Uterus (tissue), 4 donors: ENCODE measurements at places on chromosomes 13 and 19. TPM values are rescaled to one million over a fixed set of nuclear protein-coding genes. Genes with fewer than 3 reads are reported as not detected.

EIF3K gene
- 441 TPM for total RNA-seq

RASGRP4 gene
- total RNA-seq = 1.5 TPM

TRAPPC5 gene
- 156 TPM for total RNA-seq

PRR19 gene
- total RNA-seq = 0.14 TPM

SERPINE3 gene
- total RNA-seq = 0.14 TPM

CYP2A7 gene
- not detected for total RNA-seq

DACT3 gene
- 0.29 TPM for total RNA-seq

APOC1 gene
- not detected for total RNA-seq

MYH14 gene
- 1.5 TPM for total RNA-seq

DNA sequence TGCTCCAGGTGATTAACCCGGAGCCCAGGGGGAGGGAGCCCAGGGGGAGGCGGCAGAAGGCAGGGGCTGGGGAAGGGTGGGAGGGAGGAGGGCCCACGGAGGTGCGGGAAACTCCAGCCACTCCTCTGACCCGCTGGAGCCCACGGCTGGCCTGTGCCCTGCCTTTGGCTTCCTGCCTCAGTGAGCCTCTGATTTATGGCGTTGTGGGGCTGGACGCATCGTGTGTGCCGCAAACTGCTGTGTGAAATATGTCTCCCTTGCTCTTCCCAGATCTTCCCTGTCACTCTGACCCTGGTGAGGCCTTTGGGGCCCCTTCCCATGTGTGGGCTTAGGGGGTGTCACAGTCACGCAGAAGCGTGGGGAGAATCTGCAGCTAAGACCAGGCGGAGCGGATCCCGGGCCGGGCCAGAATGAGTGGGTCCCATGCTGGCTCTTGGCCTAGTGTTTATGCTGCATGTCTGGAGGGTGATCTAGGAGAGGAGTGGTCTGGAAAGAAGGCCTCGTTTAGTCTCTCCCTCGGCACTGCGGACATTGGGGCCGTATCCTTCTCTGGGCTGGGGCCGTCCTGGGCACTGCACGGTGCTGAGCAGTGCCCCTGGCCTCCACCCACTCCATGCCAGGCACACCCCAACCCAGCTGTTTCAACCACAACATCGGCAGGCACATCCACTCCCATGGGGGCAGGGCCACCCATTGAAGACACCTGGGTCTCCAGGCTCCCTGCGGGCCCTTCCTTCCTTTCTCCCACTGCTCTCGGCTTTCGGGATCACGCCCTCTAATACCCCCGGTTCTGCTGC is 123.0 kb downstream of the KDM4B start:
- H3K27me3 ChIP-seq = no peaks in the 10 kb centered on the region
- peak overlapping the region; percentile 60 for H3K27ac ChIP-seq
- peaks cover 14% of the 10 kb centered on the region for H3K4me1 ChIP-seq
- H3K4me3 ChIP-seq = no peak overlapping the region

- no peak overlapping the region for H3K27ac ChIP-seq
- H3K4me3 ChIP-seq = no peak overlapping the region
- no peaks in the 10 kb centered on the region for H3K27me3 ChIP-seq
- H3K36me3 ChIP-seq = no peaks in the 10 kb centered on the region
Measured at GRCh38 chr19:32649751-32650150, 25.2 kb downstream of the ANKRD27 start.

DNA sequence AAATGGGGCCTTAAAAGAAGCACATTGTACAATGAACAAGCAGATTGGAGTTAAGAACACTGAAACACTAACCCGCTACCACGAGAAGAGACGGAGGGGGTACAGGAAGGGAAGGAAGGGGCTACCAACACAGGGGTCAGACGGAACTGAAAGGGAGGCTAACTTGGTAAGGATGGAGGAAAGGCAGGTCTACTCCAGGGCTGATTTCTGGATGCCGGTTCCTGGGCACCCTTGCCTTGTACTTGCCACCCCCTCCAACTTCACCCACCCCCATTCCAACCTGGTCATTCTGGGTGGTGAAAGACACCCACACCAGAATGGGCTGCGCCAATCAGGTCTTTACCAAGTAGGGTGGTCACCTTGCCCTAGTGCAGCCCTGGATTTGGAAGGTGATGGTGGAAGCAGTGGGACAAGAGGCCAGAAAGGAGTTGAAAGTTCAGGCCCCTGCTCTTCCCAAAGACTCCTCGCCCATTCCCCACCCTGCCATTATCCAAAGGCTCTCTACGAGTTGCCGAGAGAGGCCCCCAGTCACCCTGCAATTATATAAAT is 10.3 kb downstream of the ZNF574 start:
- DNase-seq = no peak
- no peaks in the 10 kb centered on the region for H3K27me3 ChIP-seq
- H3K36me3 ChIP-seq = no peaks in the 10 kb centered on the region
- no peak overlapping the region for H3K4me3 ChIP-seq
- no peaks in the 10 kb centered on the region for H3K4me1 ChIP-seq

DNA sequence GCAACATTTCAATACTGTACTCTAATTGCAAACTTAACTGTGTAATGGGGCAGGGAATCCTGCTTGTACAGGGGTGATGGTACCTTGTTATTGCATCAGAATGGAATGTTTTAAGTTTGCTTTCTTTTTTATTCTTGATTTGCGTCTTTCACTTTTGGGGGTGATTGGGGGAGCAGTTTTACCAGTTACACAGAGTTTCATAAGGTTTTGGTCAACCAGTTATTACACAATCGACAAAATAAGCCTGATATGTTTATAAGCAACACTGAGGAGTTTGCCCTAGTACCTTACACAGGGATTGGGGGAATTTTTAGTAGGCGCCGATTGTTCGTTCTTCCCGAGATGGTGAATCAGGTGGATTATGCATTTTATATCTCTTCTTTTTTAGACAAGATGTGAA is 2.7 kb downstream of the KLF5 start:
- no peaks in the 10 kb centered on the region for H3K36me3 ChIP-seq
- no peaks in the 10 kb centered on the region for H3K4me1 ChIP-seq
- no peak overlapping the region for H3K27ac ChIP-seq
- no peaks in the 10 kb centered on the region for H3K27me3 ChIP-seq
- no peak overlapping the region for H3K4me3 ChIP-seq
- DNase-seq = no peak

GRCh38 chr19:30757837-30758617 is 385.8 kb downstream of the ZNF536 start:
- H3K36me3 ChIP-seq = no peaks in the 10 kb centered on the region
- no peaks in the 10 kb centered on the region for H3K27me3 ChIP-seq
- no peak overlapping the region for H3K4me3 ChIP-seq
- DNase-seq = no peak
- no peaks in the 10 kb centered on the region for H3K4me1 ChIP-seq

DNA sequence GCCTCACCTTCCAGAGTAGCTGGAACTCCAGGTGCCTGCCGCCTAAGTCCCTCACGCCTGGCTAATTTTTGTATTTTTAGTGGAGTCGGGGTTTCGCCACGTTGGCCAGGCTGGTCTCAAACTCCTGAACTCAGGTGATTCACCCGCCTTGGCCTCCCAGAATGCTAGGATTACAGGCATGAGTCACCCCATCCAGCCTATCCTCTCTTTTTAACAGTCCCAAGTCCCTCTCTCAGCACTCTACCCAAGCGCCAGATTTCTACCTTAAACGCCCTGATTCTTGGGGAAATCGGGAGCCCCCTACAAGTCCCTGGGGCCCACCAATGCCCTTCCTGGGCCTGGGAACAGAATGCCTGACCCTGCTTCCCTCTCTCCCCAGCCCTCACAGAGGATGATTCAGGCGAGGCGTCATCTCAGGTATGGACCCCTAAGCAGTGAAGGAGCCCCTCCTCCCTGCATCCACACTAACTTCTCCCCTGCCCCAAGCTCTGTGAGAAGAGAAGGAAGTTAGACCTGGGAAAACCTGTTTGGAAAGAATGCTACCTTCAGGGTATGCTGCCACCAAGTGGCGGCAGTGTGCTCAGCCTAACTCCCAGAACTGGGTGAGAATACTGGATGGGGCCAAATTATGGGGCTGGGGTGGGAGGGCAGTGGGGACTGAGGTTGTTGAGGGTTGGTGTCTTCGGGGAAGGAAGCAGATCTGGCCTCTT is 20.8 kb upstream of the EBI3 start:
- no peak overlapping the region for H3K27ac ChIP-seq
- no peak for DNase-seq
- H3K4me3 ChIP-seq = no peak overlapping the region

GRCh38 chr19:34096020-34096915 is 76.0 kb upstream of the LSM14A start:
- H3K27me3 ChIP-seq = no peaks in the 10 kb centered on the region
- no peaks in the 10 kb centered on the region for H3K36me3 ChIP-seq
- no peaks in the 10 kb centered on the region for H3K4me1 ChIP-seq
- H3K27ac ChIP-seq = no peak overlapping the region

GRCh38 chr13:97191142-97191541 is 31.0 kb upstream of the MBNL2 start:
- no peak overlapping the region for H3K27ac ChIP-seq
- DNase-seq = no peak
- no peak overlapping the region for H3K4me3 ChIP-seq
- H3K4me1 ChIP-seq = no peaks in the 10 kb centered on the region

GRCh38 chr13:112820318-112820717 is 130.5 kb downstream of the ATP11A start:
- no peaks in the 10 kb centered on the region for H3K36me3 ChIP-seq
- H3K4me3 ChIP-seq = no peak overlapping the region
- no peaks in the 10 kb centered on the region for H3K27me3 ChIP-seq
- no peak for DNase-seq
- H3K4me1 ChIP-seq = no peaks in the 10 kb centered on the region

DNA sequence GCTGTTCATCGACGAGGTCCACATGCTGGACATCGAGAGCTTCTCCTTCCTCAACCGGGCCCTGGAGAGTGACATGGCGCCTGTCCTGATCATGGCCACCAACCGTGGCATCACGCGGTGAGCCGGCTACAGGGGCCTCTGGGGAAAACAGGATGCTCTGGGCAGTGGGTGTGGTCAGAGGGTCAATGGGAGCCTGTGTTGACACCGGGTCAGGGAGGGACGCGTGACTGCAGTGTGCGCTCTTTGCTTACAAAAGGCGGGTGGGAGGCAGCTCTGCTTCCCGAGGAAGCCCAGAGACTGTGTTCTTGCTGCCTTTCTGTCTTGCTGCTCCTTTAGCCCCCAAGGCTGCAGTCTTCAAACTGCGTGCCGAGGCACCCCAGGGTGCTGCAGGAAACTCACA is 5.7 kb downstream of the LHB start:
- no peaks in the 10 kb centered on the region for H3K27me3 ChIP-seq
- H3K4me1 ChIP-seq = no peaks in the 10 kb centered on the region
- H3K36me3 ChIP-seq = no peaks in the 10 kb centered on the region
- H3K27ac ChIP-seq = no peak overlapping the region
- no peak overlapping the region for H3K4me3 ChIP-seq

GRCh38 chr19:2015608-2015950 is at the start of gene BTBD2:
Gene BTBD2 (minus strand): TSS chr19:2015714. CDS start chr19:2015703, 11 bp downstream.
- H3K4me3 ChIP-seq = peak within 1 kb of the TSS; percentile 63
- H3K27me3 ChIP-seq = no peaks in the 10 kb centered on the region
- peak within 1 kb of the TSS; percentile 88 for H3K27ac ChIP-seq
- no peaks in the 10 kb centered on the region for H3K36me3 ChIP-seq
- DNase-seq = peak; percentile 60
